ENCODE measurements at places on chromosomes 11 and 22.

DNA sequence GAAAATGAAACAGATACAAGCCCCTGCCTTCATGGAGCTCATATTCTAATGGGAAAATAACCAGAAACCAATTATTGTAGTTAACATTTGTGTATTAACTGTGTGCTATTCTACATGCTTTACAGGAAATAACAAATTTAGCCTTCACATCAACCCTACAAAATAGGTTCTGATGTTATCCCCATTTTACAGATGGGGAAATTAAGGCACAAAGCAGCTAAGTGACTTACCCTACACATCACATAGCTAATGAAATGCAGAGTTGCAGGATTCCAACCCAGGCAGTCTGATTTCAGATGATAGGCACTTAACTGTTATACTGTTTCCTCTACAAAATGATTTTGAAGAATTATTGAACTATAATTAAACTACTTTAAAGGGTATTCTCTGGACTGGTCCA, 43.7 kb downstream of the KMT5B start:
- no peak for DNase-seq

DNA sequence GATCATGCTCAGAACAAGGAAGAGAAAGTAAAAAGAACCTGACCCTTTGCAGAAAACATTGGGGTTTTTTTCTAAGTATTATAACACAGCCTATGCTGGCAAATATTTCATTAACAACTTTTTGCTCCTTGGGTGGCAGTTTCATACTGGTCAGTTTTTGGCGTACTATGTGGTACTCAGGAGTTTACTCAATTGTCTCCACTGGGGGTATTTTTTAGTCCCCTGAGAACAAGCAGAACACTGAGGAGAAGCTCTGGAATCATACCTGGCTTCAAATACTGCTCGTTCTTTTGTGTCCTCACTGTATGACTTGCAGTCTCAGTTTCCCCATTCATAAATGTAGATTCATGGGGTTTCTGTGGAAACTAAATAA, 90.4 kb downstream of the SERGEF start:
- DNase-seq, result no peak

- DNase-seq, result no peak
Measured at GRCh38 chr11:118152552-118153471, at the start of gene SCN4B. Gene SCN4B (minus strand): TSS chr11:118152823. CDS start chr11:118152673, 150 bp downstream.

DNA sequence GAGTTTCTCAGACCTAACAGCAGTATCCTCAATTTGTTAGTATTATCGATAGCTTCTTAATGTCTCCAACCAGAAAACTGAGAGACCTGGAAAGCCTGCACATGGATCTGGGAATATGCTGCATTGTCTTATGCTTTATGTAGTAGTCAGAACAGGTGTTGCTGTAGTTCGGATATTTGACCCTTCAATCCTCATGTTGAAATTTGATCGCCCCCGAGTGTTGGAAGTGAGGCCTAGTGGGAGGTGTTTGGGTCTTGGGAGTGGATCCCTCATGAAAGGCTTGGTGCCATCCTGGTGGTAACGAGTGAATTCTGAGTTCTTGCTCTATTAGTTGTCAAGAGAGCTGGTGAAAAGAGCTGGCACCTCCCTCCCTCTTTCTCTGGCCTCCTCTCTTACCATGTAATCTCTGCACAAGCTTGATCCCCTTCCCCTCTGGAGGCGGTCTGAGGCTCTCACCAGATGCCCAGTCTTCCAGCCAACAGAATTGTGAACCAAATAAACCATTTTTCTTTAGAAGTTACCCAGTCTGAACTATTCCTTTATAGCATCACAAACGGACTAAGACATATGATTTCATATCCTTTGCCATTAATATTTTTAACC, 227.1 kb downstream of the DDX10 start:
- DNase-seq, result no peak

DNA sequence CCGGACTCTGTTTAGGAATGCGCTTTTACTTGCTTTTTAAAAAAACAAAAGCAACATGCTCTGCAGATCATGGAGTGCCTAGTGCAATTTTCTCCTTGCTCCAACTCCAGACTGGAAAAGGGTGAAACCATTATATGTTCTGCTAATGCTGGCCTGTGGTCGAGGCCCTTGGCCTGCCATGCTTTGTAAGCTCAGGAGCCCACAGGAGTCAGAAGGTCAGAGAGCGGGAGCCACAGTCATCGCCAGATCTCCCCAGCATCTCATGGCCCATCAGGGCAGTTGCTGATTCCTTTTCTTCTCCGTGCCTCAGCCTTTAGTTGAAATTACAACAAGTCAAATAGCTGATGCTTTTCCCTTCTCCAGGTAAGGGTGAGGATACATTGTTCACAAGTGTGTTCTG, 80.3 kb downstream of the DDIAS start:
- no peak for DNase-seq

- no peak for DNase-seq
Measured at GRCh38 chr22:50445880-50446707, 28.7 kb downstream of the SBF1 start.

GRCh38 chr22:28955817-28956216, 72.4 kb downstream of the ZNRF3 start:
- DNase-seq, result peak; percentile 54

DNA sequence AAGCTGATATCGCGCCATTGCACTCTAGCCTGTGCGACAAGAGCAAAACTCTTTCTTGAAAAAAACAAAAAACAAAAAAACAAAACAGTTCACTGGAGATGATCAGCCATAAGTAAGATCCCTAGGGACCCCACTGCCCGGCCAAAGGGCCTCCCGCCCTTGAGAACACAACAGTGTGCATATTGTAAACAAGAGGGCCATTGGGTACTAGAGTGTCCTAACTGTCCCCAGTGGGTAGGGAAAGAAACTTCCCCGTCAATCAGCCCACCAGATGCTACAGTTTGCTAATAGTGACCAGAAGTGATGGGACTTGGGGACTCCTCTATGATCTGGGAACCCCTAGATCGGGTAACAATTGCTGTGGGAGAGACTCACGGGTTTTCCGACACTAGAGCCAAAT, 3.7 kb upstream of the ACY3 start:
- no peak for DNase-seq

DNA sequence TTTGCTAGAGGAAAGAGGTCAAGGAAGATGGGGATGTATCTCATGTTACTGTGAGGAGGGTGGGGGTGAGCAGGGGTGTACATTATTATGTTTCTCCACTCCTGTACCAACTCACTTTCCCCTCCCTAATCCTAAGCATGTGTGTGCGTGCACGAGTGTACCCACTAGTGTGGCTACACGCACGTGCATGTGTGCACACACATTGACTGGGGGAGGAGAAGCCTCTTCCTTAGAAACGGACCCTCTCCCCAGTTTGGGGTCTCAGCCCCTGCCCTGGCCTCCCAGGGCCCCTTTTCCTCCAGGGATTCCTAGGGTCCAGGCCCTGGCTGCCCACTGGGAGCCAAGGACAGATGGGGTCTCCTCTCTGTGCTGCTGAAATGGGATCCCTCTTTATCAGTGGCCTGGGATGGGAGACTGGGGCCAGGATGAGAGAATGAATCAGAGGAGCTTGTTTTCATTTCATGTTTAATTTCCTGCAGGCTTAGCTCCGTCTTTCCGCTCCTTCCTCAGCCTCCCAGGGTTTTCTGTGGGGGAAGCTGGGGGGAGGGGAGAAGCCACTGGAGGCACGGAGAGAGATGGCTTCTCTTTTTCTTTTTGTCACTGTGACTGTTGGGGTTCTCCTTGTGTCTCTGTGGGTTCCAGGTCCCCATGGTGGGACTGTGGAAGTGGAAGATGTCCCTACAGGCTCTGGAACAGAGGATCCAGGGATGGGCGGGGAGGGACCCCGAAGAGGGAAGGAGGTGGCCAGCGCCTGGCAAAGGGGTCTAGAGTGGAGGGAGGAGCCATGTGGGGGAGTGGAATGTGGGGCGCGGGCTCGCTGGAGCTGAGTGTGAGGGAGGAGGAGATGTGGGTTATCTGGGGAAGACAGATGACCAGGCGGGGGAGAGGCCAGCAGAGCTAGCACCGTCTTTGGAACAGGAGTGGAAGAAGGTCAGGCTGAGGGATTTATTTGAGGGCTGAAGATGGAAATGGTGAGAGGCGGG, 40.3 kb downstream of the ALX4 start:
- DNase-seq, result no peak

DNA sequence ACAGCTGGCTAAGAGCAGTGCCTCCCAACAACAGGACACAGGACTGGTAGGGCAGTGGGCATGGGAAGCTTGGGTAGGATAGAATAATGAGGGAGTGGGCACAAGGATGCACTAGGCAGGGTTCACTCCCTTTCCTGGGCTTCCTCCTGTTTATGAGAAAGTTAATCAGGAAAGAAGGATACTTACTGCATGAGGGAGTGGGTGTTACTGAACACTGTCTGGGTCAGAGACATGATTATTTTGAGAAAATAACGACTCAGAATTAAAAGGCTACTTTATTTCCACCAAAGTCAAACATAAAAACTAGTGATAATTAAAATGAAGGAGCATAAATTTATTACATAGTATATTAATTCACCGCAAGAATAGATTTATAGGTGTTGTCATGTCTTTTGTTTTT, 35.8 kb downstream of the NCAM1 start:
- no peak for DNase-seq

GRCh38 chr22:39418696-39419095, 19.1 kb downstream of the TAB1 start:
- DNase-seq, result no peak

- DNase-seq, result no peak
Measured at GRCh38 chr11:3356858-3357257, 22.1 kb downstream of the ZNF195 start.

- DNase-seq, result no peak
Measured at GRCh38 chr11:129224538-129224937, 32.4 kb upstream of the ARHGAP32 start.

GRCh38 chr22:44709881-44710392, 7.9 kb downstream of the PRR5 start:
- no peak for DNase-seq

- DNase-seq, result no peak
Measured at GRCh38 chr22:50150161-50151129, 20.1 kb upstream of the PANX2 start.

DNA sequence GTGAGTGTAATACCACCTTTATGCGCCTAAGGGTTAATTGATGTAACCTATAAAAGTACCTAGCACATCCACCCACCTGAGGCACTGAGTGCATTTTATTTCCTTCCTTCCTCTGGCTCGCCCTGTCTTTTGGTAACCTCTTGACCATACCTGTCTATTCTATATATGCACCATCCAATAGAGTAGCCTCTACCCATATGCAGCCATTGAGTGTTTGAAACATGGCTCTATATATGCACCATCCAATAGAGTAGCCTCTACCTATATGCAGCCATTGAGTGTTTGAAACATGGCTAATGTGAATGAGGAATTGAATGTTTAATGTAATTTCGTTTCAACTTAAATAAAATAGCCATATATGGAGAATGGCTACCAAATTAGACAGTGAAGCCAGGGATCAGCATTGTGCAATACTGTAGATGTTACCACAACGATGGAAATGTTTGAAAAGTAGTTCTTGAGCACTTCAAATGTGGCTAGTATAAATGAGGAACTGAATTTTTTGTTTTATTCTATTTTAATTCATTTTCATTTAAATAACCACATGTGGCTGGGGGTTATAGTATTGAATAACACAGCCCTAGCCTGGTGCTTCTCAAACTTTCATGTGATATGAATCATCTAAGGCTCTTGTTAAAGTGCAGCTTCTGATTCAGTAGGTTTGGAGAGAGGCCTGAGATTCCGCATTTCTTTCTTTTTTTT, 33.8 kb downstream of the SLC35F2 start:
- DNase-seq, result no peak

DNA sequence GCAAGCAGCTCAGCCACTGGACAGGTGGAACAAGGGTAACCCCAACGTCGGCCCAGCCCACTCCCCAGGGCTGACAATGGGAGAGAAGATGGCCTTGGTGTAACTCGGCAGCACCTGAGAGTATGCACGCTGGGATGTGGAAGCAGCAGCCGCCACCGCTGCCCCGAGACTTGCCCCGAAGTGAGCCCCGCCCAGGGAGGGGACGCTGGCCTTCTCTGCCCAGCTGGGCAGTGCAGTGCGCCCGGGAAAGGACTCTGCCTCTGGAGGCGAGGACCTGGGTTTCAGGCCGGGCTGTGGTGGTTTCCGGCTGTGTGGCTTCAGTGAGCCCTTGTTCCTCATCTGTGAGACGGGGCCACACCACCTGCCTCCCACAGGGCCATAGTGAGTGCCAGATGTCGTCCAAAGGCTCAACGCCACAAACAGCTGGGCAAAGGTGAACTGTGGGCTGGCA, 8.6 kb upstream of the POLDIP3 start:
- no peak for DNase-seq

DNA sequence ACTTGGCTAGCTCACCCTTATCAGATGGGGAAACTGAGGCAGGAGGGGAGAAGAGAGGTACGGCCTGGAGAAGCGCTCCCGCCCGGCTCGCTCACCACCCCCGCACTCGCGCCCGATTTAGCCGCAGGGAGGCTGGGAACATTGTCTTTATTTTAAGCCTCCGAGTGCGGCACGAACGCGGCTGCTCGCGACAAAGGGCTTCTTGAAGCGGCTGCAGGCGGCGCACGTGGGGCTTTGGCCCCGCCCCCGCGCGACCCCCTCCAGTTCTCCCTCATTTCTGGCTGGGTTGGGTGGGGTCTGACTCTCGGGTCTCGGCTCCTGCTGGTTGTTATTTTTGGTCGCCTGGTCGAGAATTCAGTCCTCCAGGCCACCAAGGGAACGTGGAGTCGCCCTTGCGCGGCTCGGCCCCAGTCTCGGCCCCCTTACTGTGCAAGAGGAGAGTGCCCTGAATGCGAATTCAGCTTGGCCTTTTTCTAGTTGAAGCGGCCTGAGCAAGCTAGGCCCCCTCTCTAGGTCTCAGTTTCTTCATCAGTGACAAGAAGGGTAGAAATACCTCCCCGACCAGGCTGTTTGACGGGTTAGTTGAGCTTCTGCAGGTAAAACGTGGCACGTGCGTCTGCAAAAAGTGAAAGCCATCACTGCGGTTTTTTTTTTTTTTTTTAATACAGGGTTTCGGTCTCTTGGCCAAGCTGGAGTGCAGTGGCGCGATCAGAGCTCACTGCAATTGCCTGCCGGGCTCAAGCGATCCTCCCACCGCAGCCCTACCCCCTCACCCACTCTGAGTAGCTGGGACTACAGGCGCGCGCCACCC, 2.6 kb upstream of the CHRM1 start:
- no peak for DNase-seq

- DNase-seq, result no peak
Measured at GRCh38 chr11:2525166-2525861, 80.5 kb downstream of the KCNQ1 start.

DNA sequence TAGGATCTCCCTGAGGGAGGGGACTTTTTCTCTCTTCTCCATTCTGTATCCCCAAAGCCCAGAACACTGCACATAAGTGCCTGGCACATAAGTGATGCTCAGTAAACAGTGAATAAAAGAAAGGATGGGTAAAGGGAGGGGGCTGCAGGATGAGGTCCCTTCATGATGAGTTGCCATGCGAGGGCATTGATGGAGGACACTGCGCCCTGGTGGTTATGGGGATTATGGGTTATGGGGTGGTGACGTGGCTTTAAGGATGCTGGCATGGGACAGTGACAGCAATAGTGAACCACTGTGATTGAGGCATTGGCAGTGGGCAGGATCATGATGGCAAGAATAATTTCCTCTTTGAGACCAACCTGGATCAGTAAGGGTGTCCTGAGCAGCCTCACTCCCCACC, 43.9 kb upstream of the LRRC32 start:
- no peak for DNase-seq

Measured in activated T-helper 9 cell treated with anti-CD3 and anti-CD28 coated beads, Interleukin-2, amount 50 U/mL, for 16 hours (primary cell).